ENCODE measurements at places on chromosomes 2 and 18.

- no peak for DNase-seq
Measured at GRCh38 chr2:167127135-167127534, 238.9 kb downstream of the XIRP2 start.

DNA sequence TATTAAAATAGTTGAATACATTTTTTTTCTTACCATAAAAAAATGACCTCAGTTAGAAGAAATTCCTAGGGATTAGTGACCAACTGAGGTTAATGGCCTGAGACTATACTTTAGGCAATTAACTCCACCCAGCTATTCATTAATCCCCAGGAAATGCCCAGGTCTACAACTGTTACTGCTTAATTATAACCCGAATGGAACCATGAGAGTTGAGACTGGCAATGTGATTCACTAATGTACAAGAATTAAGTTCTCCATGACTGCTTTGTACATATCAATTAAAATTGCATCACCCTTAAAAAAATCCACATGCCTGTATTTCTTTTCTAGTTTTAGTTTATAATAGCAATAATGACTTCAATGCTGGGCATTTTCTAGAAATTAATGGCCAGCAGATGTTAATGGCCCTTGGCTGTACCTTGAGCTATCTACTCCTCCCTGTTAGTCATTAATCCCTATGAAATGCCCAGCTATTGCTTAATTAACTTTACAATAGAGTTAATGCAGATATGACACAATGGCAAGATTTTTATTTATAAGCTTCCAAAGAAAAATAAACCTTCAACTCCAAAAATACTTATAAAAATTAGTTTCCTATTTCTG, 44.1 kb downstream of the ERBB4 start:
- no peak for DNase-seq

DNA sequence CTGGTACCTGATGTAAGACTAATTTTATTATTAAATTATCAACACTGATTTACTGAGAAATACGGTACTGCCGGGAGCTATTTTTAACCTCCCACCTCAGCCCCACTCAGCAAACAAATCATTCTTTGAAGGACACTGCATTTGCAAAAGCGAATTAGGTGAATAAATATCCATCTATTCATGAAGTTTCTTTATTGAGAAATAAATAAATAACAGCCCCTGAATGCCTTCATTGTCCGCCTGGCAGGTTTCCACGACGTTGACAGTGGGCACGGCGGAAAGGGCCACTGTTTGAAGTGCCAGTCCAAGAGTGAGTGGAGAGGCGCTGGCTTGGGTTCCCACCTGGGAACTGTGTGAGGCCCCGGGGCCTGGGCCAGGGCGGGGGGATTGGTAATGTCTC, 15.7 kb downstream of the C1QL2 start:
- no peak for DNase-seq

DNA sequence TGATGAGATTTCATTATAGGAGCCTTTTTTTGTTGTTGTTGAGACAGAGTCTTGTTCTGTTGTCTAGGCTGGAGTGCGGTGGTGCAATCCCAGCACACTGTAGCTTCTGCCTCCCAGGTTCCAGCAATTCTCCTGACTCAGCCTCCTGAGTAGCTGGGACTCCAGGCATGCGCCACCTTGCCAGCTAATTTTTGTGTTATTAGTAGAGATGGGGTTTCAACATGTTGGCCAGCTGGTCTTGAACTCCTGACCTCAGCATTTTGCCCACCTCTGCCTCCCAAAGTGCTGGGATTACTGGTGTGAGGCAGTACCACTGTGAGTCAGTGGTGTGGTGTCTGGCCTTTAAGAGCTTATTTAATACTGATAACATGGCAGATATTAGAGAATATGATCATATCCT, 60.1 kb downstream of the MOB4 start:
- DNase-seq, result peak; percentile 37

DNA sequence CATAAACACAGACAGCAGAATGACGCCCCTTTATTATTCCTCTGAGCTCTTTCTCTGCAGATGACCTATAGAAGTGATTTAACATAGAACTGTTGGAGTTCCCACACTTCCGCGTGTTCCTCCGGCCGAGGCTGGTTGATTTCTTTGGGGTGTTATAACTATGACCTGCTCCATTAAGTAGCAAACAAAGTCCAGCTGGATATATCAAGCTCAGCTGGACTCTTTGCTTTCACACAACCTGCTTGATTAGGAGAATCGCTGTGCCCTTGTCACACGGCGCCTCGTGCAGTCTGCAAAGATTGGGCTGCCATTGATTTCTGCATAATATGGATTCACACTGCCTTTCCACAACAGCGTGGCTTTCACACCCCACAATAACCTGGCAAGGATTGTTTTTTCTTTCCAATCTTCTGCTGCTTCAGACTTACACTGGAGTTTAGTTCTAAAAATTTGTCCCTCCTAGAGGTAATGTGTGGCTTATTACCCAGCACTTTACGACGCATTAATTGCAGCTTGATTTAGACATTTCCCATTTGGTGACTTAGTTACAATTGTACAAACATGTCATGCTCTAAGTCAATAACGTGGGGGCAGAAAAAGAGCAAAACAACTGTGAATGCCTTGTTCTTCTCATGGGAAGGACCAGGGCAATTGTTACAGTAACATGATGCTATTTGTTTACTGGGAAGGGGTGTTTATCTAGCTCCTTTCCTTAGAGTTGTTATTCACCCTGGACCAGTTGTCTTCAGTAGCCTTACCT, 485.7 kb downstream of the TXNL1 start:
- DNase-seq, result no peak

DNA sequence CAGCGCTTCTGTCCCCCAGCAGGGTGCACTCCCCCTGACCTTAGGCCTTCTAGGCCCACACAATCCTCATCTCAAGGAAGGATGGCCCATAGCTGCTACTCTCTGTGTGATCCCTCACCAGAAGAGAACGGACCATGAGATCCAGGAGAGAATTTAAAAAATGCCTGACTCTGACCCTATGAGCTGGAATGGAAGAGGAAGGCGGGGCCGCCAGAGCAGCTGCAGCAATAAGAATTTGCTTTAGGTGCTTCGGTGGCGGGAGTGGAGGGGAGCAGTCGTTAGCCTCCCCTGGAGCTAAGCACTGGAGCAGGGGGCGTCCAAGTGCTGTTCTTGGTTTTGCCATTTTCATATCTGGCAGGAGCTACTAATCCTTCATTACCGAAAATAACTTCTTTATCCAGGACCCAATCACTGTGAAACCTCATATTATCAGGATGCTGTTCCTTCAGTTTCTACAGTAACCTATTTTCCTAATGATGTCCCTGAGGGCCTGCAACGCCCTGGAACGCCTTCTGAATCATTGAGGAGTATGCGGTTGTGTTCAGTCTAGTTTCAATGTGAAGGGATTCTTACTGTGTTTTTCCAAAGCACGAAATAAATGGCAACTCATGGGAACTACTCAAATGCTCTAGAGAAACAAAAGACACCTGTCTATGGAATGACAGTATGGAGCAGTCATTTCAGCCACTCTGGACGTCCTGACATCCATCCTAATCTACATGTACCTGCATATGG, 105.1 kb upstream of the SIX2 start:
- DNase-seq, result no peak

GRCh38 chr2:24907116-24907515, 12.9 kb downstream of the ADCY3 start:
- DNase-seq, result no peak

DNA sequence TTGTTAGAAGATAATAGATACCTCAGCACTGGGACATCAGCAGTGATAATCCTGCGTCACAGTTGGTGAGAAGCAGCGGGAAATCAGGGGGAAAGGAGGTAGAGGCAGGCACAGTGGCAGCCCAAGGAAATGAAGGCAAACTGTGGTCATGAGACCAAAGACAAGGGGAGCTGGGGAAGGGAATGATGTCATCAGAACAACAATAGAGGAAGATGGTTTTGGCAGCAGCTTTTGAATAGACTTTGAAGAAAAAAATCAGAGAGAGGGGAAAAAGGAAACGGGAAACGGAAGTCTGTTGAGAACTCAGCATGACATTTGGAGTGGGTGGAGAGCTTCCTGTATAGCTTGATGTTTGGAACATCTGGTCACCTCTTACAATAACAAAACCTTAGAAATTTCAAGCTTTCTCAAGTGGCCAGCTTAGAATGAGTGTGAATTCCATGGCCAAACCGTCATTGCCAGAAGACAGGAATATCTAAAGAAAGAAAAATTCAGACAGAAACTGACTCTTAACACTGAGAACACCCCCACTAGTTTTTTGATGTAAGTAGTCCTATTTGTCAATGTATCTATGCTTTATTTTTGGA, 18.4 kb upstream of the YES1 start:
- DNase-seq, result no peak

DNA sequence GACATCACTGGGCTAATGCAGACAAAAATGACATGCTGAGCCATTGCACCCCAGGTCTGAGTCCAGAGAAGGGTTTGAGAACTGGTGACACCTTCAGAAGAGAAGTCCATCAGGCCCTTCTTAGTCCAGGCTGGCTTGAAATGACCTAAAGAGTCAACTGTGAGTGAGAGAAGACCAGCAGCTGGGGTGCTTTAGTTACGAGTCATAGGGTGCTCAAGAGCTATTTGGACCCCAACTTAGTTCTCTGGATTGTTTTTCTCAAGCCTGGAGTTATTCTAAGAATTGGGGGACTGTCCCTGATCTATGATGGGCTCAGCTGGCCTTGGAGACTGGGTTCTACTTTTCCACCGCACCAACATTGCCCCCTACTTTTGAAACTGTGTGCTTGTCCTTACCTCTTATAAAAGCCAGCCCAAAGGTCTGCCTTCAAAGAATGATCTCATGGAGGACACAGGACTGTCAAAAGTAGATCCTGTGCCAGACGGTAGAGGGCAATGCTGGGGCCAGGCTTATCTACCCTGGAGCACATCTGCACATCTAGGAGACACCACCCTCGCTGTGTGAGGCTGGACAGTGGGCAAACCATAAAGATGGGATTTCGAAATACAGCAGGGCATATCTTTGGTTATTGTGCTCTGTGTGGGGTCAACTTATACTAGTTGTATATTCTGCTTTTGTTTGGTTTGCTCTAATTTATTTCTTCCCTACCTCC, 333.0 kb upstream of the SLC14A2 start:
- DNase-seq, result no peak

GRCh38 chr2:220701115-220701514, 871.0 kb downstream of the EPHA4 start:
- DNase-seq, result no peak

- DNase-seq, result no peak
Measured at GRCh38 chr2:68709421-68709911, 25.1 kb upstream of the ARHGAP25 start.

- DNase-seq, result no peak
Measured at GRCh38 chr2:166140475-166140874, 12.7 kb upstream of the SCN1A start.

- no peak for DNase-seq
Measured at GRCh38 chr18:66510357-66511045, 93.4 kb downstream of the CDH19 start.

DNA sequence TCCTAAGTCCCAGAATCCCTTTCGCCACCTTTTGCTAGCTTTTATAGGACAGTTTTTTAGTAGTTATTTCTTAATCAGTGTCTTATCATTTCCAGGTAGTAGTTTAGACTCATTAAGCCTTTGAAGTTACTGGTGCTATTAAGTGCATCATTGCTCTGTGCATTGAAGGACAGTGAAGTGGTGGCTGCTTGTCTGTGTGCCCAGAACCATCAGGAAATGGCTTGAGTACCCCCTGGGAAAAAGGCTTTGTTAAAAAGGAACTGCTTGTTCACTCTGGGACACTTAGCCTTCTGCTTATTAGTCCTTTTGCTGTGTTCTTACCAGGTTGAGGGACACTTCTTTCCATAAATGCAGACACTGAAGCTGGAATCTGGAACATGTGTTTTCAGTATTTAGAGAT, 30.0 kb downstream of the DTNA start:
- no peak for DNase-seq

GRCh38 chr18:80168982-80169381, 59.9 kb downstream of the ADNP2 start:
- DNase-seq, result no peak

DNA sequence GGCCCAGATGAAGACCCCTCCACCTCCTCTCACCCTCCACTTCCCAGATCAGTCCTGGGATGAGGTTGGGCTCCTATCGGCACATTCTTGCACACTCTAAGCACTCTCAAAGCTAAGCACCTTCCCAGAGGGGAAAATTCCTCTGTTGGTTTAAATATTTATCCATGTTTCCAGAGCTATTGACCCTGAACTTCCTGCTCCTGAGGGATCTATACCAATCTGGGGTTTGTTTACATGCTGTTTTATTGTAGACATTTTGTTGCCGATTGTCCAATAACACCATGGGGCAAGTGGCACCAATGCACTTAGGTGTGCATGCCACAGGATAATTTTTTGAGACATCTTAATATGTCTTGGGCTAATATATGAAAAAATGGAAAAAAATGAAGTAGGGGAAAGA, 476.2 kb downstream of the SLC4A3 start:
- DNase-seq, result no peak

DNA sequence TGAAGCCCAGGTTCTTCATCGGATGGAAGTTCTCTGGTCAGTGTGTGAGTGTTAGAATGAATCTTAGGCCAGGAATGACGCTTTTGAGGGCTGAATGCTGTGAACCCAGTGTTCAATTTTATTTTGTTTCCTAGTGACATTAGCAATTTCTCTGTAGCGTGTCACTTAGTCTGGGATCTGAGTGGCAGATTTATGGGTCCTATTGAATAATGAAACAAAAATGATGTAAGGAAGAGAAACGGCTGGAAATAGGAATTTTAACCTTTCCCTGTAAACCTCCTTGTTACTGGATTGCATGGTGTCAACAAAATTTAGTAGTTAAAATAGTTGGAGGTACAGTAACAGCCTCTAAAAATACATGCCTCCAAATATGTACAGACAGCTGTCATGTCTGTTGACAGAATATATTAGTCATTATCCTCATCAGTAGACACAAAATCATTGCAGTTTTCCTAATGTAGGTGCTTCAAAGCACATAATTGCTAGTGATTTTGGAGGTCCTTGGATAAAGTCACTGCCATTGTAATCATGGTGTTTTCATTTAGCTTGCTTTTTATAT, 223.8 kb upstream of the SPRED2 start:
- no peak for DNase-seq

DNA sequence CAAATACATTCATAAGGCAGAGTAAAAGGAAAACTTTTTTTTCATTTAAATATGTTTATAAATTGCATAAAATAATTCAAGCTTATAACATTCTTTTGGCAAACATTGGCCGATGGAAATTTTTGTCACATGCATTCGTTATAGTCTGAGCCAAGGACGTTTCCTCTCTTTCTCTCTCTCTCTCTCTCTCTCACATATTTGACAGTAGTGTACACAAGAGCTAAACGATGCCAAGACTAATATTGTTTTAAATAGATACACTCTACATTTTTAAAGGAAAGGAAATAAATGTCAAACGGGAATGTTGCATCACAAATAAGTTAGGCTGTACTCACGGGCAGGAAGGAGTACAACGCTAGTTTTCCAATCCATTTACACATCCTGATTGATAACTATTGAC, 251.1 kb upstream of the SMIM21 start:
- DNase-seq, result no peak

Measured in omental fat pad (tissue), 4 donors.